Kidney (tissue), 22 donors: ENCODE measurements at places on chromosomes 2 and 18. TPM values are rescaled to one million over a fixed set of nuclear protein-coding genes. Genes with fewer than 3 reads are reported as not detected.

Gene CDH2
- total RNA-seq: 29.6 TPM

Gene GPR39
- total RNA-seq: 8.7 TPM

Gene DUSP19
- 4.4 TPM for total RNA-seq

Gene GDF7
- 12.5 TPM for total RNA-seq

Gene FOXI3
- total RNA-seq: not detected

Gene IMPA2
- 157 TPM for total RNA-seq

Gene GREB1
- 0.98 TPM for total RNA-seq

Gene FSHR
- total RNA-seq: 0.54 TPM

- H3K4me1 ChIP-seq: no peaks in the 10 kb centered on the region
- no peak for DNase-seq
- H3K36me3 ChIP-seq: no peaks in the 10 kb centered on the region
- H3K4me3 ChIP-seq: no peak overlapping the region
- H3K27ac ChIP-seq: no peak overlapping the region
- H3K27me3 ChIP-seq: no peaks in the 10 kb centered on the region
Observed at GRCh38 chr2:159620796-159621195, 4.4 kb upstream of the BAZ2B start.

GRCh38 chr2:30226144-30227032 is 4.9 kb upstream of the LBH start:
- peaks cover 15% of the 10 kb centered on the region for H3K4me1 ChIP-seq
- no peaks in the 10 kb centered on the region for H3K27me3 ChIP-seq
- H3K4me3 ChIP-seq: no peak overlapping the region

DNA sequence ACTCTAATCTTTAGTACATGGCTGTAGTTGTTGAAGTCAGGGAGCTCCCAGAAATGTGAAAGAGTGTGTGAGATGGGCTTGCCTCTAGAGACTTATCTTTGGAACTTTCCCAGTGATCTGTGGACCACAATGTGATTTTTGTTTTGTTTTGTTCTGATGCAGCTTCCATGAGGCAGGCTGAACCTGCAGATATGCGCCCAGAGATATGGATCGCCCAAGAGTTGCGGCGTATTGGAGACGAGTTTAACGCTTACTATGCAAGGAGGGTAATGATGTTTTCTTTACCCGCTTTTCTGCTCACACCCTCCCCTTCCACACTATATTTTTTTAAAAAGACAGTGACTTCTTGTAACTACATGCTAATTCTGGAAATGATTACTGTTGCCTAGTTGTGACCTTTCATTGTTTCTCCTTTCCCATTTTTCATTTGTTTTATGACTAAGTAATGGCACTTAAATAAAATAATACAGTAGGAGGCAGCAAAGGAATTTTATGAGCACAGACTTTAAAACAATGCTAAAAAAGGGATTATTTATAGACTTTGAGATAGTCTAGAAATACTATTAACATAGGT is 29.3 kb downstream of the BCL2L11 start:
- no peak overlapping the region for H3K4me3 ChIP-seq
- no peak for DNase-seq
- no peak overlapping the region for H3K27ac ChIP-seq
- H3K36me3 ChIP-seq: peaks cover 3% of the 10 kb centered on the region
- no peaks in the 10 kb centered on the region for H3K4me1 ChIP-seq

- H3K4me3 ChIP-seq: no peak overlapping the region
- H3K27me3 ChIP-seq: no peaks in the 10 kb centered on the region
- no peak for DNase-seq
- H3K4me1 ChIP-seq: no peaks in the 10 kb centered on the region
Observed at GRCh38 chr2:196589419-196589818, 50.1 kb upstream of the CCDC150 start.

GRCh38 chr2:85579266-85579935 is 2.0 kb downstream of the VAMP8 start:
- DNase-seq: no peak
- peak overlapping the region; percentile 85 for H3K27ac ChIP-seq
- no peaks in the 10 kb centered on the region for H3K27me3 ChIP-seq
- H3K4me1 ChIP-seq: peaks cover 20% of the 10 kb centered on the region
- peak overlapping the region; percentile 11 for H3K4me3 ChIP-seq

GRCh38 chr2:174681099-174682006 is 82.9 kb downstream of the CHRNA1 start:
- H3K4me3 ChIP-seq: peak overlapping the region; percentile 47
- DNase-seq: peak; percentile 66
- no peaks in the 10 kb centered on the region for H3K27me3 ChIP-seq
- no peaks in the 10 kb centered on the region for H3K4me1 ChIP-seq
- H3K36me3 ChIP-seq: no peaks in the 10 kb centered on the region

GRCh38 chr2:42925742-42926433 is 133.5 kb upstream of the HAAO start:
- H3K27ac ChIP-seq: peak overlapping the region; percentile 98
- no peaks in the 10 kb centered on the region for H3K36me3 ChIP-seq
- peaks cover 86% of the 10 kb centered on the region for H3K4me1 ChIP-seq
- no peaks in the 10 kb centered on the region for H3K27me3 ChIP-seq
- H3K4me3 ChIP-seq: no peak overlapping the region
- peak; percentile 65 for DNase-seq

GRCh38 chr2:218292048-218293014 is at the start of gene TMBIM1:
TSS of gene TMBIM1 (minus strand) at chr2:218292503. CDS start at chr2:218282141, 10,362 bp downstream.
- no peaks in the 10 kb centered on the region for H3K36me3 ChIP-seq
- peak; percentile 94 for DNase-seq

GRCh38 chr2:136496966-136497365 is 268.4 kb upstream of the THSD7B start:
- H3K36me3 ChIP-seq: no peaks in the 10 kb centered on the region
- no peak overlapping the region for H3K27ac ChIP-seq
- H3K4me1 ChIP-seq: no peaks in the 10 kb centered on the region
- no peak overlapping the region for H3K4me3 ChIP-seq
